ENCODE measurements at places on chromosomes 2 and 18. TPM values are rescaled to one million over a fixed set of nuclear protein-coding genes. Genes with fewer than 3 reads are reported as not detected.

- no peak for DNase-seq
Measured at GRCh38 chr2:171281110-171281509, 120.4 kb upstream of the TLK1 start.

DNA sequence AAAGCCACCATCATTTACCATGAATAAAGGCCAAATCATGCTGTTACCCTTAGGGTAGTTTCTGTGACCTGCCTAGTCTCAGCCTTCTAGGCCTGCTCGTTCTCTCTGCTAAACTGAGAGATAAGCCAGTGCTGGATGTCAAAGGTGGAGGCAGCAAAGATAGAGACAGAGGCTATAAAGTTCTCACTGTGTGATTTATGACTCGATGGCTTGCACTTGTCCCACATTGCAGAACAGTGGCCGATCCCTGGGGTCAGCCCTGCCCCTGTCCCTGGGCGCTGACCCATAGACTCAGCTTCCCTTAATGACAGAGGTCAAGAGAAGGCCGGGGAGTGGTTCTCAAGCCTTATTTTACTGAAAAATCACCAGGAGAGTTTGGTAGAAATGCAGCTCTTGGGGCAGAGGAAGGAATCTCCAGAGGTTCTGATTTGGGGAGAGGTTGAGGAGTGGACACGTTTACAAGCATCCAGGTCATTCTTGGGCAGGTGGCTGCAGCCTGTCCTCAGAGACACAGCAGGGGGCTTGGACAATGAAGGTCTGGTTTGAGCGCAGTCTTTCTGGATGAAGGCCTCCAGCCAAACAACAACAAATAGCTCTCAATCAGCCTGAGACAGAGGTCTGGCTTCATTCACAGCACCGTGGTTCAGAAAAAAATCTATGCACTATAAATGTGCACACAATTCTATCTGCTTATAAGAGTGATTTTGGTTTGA is 143.5 kb downstream of the ACKR3 start:
- no peak for DNase-seq

GRCh38 chr2:136025057-136025973 is 39.9 kb upstream of the DARS1 start:
- DNase-seq = peak; percentile 63

CAPG gene
- 23.4 TPM for total RNA-seq

TET3 gene
- total RNA-seq = 3.1 TPM

AMER3 gene
- not detected for total RNA-seq

Data from lung microvascular endothelial cell (primary cell).